NCI-H1694 (cell line): ENCODE measurements at places on chromosomes 16 and 17.
A peak's percentile ranks its signal among the peaks of the same experiment; 100 is the strongest.

DNA sequence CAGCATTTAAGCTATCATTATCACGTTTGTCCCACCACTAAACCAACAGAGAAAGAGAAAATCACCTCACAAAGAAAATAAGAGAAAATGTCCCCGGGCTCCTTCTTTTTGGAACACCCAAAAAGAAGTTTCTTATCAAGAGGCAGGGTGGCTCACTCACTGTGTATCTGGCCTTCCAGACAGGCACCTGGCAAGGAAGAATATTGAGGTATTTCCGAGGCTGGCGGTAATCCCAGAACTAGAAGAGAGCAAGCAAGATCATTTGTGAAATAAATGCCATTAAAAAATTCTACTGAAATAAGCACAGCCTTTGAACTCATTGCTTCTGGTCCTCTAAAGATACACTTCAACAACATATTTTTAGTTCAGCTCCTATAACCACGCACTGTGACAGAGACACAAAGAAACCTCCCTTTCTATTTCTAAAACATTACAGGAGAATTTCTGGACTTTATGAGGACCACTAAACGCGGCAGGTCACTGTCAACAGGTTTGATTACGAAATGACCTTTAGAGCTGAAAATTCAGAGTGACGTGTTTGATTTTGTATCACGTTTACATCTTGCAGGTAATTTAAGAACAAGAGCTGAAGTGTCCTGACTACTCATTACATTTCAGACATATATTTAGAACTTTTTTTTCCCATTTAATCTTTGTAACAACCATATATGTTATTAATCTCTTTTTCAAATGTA is 61.0 kb downstream of the WDR59 start:
- DNase-seq: no peak

GRCh38 chr17:17853811-17854447 is 17.1 kb upstream of the SREBF1 start:
- DNase-seq: no peak

DNA sequence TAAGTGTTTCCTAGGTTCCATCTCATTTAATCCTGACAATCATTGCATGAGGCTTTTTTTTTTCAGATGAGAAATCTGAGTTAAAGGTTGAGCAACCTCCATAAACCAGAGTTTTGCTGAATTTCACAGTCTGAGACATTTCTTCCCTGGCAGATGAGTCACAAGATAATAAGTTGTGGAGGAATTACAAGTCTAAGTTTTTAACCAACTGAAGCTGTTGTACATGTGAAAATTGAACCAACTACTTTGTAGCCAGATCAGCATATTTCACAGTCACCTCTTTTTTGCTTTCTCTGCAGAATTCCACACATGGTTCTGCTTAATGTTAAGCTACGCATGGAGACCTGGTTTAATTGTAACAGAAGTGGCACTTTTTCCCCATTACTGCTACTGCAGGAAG is 765.6 kb downstream of the CDH11 start:
- no peak for DNase-seq

GRCh38 chr17:7043497-7044198 is at the start of gene SLC16A11:
TSS of gene SLC16A11 (minus strand) at chr17:7044092. CDS start at chr17:7043513, 579 bp downstream.
- peak; percentile 9 for DNase-seq

GRCh38 chr17:5468075-5468473 is 708 bp downstream of the DHX33 start:
- no peak for DNase-seq

- DNase-seq: no peak
Observed at GRCh38 chr17:57521606-57522005, 223.5 kb downstream of the CCDC182 start.

DNA sequence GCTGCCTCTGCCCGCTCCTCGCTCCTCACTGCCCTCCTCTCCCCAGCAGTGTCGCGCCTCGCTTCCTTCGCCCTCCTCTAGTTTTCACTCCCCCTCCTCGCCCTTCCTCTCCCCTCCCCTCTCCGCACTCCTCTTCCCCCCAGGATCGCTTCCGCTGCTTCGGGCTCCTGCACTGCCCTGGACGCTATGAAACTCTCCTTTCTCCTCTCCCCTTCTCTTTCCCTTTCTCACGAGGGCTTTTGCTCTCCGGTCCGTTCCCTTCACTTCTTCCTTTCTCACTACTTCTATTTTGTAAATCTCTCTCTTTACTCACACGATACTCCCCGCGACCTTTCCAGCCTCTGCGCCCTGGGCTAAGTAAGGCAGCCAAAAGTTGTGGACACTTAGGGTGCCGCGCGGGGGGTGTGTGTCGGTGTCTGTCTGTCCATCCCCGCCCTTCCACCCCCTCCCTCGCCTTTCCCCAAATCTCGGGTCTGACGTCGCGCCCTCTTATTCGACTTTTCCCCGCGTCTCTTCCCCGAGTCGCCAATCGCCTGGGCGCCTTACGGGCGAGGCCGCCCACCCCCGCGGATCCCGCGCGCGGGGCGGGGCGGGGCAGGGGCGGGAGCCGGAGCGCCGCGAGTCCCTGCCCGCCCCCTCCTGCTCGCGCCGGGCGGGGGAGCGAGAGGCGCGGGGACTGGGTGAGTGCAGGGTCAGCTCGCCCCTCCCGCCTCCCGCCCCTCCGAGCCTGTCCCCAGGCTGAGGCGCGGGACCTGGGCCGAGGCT is at the start of gene IRX3:
TSS of gene IRX3 (minus strand) at position 422 of the 765 bp plus-strand sequence. CDS start 737 bp downstream, outside the sequence.
- DNase-seq: peak; percentile 43

- no peak for DNase-seq
Observed at GRCh38 chr17:41910701-41911391, 7.9 kb downstream of the ACLY start.

DNA sequence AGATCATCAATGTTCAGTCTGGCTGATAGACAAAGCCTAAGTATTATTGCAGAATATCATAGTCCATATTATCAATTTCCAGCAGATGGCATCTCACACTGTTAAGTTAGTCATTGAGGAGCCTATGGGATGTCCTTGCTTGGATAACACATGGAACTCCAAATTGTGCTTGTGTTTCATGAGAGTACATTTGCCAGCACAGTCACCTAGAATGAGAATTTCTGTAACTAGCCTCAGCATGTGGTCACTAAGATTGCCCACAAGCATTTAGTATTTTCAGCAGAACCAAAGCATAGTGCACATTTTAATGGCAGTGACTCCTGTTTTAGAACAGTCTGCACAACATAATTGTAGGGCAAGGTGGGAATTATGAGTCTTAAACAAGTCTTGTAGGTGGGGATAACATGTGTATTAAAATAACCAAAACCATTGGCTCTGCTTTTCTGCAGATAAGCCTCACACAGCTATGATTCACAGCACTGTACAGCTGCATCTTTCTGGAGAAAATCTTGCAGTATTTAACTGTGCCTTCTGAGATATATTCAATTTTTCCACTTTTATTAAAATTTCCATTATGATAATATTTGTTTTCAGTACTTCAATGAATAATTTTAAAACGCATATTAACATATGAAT is 882.8 kb upstream of the SOX9 start:
- DNase-seq: peak; percentile 71

DNA sequence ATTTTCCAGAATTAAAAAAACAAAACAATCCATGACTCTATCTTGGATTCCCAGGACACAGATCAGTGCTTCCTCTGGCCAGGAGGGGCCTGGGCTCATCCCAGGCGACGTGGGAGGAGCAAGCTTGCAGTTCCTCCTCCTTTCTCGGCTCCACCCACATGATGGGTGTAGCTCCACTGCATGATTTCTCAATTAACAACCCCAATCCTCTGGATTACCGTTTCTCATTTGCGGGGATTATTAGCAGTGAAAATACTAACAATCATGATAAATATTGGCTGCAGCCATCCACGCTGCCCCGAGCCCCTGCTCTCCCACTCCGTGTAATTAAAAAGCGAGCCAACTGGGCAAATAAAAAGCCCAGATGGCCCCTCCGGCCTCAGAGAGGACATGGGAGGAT is 46.4 kb upstream of the SDK2 start:
- DNase-seq: no peak

GRCh38 chr17:77833769-77834168 is 124.7 kb upstream of the TNRC6C start:
- DNase-seq: no peak

- DNase-seq: no peak
Observed at GRCh38 chr16:5815570-5816237, 718.1 kb upstream of the EEF2KMT start.
